ENCODE measurements at places on chromosomes 5 and 9. TPM values are rescaled to one million over a fixed set of nuclear protein-coding genes. Genes with fewer than 3 reads are reported as not detected.

GRCh38 chr5:59099995-59100345 is 517.1 kb downstream of the RAB3C start:
- DNase-seq = no peak

GRCh38 chr5:97600486-97600885 is 417.4 kb upstream of the RIOK2 start:
- no peak for DNase-seq

GRCh38 chr5:168778536-168778935 is 199.4 kb upstream of the PANK3 start:
- DNase-seq = no peak

DNA sequence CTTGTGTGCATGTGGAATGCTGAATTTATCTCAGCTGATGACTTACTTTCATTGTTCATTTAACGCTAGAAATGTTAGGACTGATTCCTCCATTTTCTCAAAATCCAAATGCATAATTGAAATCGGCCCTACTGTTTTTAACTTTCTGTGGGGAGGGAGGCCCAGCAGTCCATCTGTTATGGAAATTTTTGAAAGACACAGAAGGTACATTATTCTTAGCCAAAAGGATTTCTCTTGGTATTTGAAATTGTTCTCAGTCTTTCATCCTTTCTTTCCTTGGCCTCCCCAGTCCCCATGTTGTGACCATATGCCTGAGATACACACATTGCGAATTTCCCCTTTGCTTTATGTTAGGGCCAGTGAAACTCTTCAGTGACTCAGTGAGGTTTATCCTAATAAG is 549.9 kb downstream of the IRX1 start:
- no peak for DNase-seq

GRCh38 chr9:91555132-91555531 is 131.5 kb upstream of the NFIL3 start:
- DNase-seq = no peak

Gene DPYSL3
- total RNA-seq = 102 TPM

DNA sequence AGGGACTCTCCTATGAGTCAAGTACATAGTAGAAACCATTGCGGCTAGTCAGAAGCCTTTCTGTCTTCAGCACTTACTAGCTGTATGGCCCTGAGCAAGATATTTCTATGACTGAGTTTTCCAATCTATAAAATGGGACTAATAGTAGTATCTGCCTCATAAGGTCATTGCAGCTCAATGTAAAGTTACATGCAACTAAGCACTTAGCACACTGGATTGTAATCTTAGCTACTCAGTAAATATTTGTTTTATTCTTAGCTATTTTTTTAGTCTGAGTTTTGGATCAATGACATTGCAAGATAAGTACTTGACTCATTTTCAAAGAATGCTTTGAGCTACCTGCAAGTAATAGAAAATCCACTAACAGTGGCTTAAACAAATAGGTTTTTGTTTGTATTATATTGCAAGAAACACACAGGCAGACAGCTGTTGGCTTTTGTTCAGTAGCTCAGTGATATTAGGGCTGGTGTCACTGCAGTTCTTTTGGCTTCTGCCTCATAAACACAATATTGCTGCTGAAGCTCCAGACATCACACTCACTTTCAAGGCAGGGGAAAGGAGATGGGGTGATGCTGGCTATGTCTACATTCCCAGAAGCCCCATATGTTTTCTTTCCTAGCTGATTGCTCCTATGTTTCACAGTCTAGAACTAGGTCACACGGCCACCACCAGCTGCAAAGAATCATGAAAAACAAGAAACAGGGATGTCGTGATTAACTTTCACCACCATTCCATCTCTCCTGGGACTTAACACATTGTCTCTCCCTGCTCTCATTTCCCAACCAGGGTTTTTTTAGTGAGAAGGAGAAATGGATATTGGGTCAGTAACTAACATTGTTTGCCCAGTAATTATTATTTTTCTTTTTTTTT is 26.9 kb upstream of the FAT2 start:
- DNase-seq = no peak

DNA sequence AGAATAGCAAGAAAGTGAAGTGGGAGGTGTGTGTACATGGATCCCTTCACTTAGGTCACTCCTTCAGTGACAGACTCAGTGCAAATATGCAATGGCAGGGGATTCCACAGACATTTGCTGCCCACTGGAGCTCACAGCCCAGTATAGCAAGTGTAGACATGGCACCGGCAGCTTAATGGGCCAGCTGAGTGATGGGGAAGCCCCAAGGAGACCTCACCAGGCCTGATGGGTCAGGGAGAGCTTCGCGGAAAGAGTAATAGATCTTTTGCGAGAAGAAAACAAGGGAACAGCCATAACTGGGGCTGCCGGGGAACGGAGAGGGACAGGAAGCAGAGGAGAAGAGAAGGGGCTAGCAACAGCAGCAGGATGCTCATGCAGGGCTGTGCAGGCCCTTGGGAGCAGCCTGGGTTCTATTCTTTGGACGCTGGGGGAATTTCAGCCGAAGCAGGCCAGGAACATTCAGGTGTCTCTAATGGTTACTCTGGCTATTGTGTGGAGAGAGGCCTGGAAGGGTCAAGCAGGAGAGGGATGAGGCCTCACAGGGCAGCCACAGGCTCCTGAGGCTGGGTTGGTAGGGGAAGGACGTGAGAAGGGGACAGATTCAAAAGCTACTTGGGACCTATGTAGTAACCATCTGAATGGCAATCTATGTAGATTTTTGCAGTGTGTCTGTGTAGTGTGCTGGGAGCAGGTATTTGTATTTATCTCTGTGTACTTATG is 27.0 kb downstream of the TCF7 start:
- DNase-seq = no peak

Gene DOCK8
- 0.58 TPM for total RNA-seq

Data from neural crest cell (in vitro differentiated cells).